Upper lobe of right lung (tissue), 1 donor: ENCODE measurements at places on chromosomes 13 and 19.

DNA sequence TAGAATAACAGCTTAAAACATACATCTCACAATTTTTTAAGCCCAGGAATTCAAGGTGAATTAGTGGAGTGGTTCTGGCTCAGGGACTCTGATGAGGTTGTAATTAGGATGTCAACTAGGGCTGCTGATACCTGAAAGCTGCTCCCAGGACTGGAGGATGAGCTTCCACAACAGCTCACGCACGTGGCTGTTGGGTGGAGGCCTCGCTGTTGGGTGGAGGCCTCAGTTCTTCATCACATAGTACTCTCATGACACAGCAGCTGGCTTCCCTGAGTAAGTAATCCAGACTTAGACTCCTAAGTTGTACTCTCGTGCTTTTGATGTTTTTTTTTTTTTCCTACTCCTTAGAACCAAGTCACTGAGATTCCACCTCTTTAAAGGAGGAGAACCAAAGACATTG, 577.1 kb upstream of the PRR20A start:
- H3K27me3 ChIP-seq, result no peaks in the 10 kb centered on the region
- no peak for DNase-seq
- H3K4me1 ChIP-seq, result no peaks in the 10 kb centered on the region
- H3K27ac ChIP-seq, result no peak overlapping the region
- H3K36me3 ChIP-seq, result no peaks in the 10 kb centered on the region

- DNase-seq, result no peak
- H3K4me3 ChIP-seq, result no peak overlapping the region
- H3K36me3 ChIP-seq, result no peaks in the 10 kb centered on the region
- H3K4me1 ChIP-seq, result no peaks in the 10 kb centered on the region
Observed at GRCh38 chr13:53694814-53695532, 666.4 kb downstream of the OLFM4 start.

DNA sequence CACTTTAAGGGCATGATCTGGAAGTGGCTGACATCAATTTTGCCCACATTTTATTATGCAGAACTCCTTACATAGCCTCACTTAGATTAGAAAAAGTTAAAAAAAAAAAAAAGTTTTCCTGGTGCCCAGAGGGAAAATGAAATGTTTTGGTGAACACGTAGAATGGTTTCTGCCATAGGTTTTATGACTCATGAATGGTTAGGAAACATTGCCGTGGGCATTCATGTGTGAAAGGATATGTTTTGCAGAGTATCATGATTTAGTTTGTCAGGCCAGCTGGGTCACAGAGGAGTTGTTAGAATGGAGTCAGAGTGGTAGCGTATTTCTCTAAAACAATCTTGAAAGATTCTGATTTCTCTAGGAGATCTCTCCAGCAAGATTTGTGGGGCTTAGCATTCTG, 133.8 kb downstream of the MRPL57 start:
- H3K36me3 ChIP-seq, result no peaks in the 10 kb centered on the region
- no peaks in the 10 kb centered on the region for H3K4me1 ChIP-seq
- H3K4me3 ChIP-seq, result no peak overlapping the region
- no peak overlapping the region for H3K27ac ChIP-seq
- DNase-seq, result no peak

DNA sequence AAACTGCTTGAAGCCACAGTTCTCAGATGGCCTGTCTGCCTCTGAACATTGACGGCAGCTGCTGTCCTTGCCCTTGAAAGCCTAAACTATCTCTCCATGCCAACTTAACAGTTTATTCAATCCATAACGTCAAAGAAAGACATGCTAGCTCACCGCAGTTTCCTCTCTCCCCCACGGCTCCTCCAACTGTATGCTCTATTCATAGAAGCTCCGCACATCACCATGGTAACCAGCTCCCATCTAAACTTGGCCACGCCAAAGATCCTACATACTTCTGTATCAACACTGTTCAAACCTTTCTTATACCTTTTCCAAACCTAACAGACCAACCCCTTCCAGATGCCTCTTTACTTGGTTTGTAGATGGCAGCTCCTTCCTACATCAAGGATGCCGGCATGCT, 48.6 kb downstream of the ZNF91 start:
- H3K27me3 ChIP-seq, result no peaks in the 10 kb centered on the region
- no peak overlapping the region for H3K27ac ChIP-seq
- H3K4me1 ChIP-seq, result no peaks in the 10 kb centered on the region

GRCh38 chr13:97185291-97185690, 36.8 kb upstream of the MBNL2 start:
- no peaks in the 10 kb centered on the region for H3K27me3 ChIP-seq
- H3K36me3 ChIP-seq, result no peaks in the 10 kb centered on the region
- no peaks in the 10 kb centered on the region for H3K4me1 ChIP-seq
- no peak for DNase-seq
- H3K4me3 ChIP-seq, result no peak overlapping the region

DNA sequence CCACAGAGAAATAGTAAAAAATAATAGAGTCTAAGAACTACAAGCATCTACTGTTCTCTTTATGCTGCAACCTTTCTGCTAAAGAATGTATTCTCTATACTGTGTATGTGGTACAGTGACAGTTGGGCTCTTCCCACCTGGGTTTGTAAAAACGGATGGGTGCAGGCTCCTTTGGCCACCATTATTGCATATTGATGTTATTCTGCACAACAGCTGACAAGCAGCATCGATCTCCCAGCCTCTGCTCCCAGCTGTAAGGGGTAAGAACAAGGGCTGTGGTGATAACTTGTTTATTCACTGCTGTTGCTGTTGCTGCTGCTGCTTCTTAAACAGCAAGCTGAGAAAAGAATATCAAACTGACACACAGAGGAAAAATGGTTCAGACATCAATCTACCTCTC, 56.1 kb downstream of the KCNRG start:
- no peak overlapping the region for H3K27ac ChIP-seq
- no peak for DNase-seq
- H3K27me3 ChIP-seq, result no peaks in the 10 kb centered on the region
- H3K4me3 ChIP-seq, result no peak overlapping the region

DNA sequence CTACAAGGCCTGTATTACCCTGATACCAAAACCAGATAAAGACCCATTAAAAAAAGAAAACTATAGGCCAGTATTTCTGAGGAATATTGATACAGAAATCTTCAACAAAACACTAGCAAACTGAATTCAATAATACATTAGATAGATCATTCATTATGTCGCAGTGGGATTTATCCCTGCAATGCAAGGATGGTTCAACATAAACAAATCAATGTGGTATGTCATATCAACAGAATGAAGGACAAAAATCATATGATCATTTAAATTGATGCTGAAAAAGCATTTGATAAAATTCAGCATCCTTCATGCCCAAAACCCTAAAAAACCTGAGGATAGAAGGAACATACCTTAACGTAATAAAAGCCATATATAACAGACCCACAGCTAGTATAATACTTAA, 50.0 kb downstream of the RB1 start:
- H3K27ac ChIP-seq, result no peak overlapping the region
- H3K36me3 ChIP-seq, result no peaks in the 10 kb centered on the region
- no peaks in the 10 kb centered on the region for H3K27me3 ChIP-seq
- no peaks in the 10 kb centered on the region for H3K4me1 ChIP-seq
